ENCODE measurements at places on chromosomes 5 and 9. TPM values are rescaled to one million over a fixed set of nuclear protein-coding genes. Genes with fewer than 3 reads are reported as not detected.

The CARTPT gene
- total RNA-seq = 39.3 TPM

The DIRAS2 gene
- 225 TPM for total RNA-seq

The NUDT12 gene
- total RNA-seq = 18.9 TPM

DNA sequence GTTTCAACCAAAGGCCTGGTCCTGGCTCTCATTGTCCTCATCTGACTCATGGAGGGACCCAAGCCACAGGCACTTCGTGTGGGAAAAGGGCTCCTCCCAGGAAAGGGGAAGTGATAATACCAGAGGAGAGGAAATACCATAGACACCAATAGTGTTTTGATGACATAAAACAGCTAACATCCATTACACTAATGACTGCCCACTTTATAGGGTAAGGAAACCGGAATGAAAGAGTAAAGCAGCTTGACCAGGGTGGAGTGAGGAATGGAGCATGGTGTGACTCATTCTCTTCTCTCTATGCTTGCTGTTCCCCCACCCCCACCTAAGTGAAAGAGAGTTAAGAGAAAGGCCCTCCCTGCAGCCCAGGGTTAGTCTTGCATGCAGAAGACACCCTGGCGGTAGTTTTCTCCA is 67.4 kb upstream of the HRH2 start:
- DNase-seq = no peak

The BAAT gene
- 1.4 TPM for total RNA-seq

The CDX1 gene
- not detected for total RNA-seq

GRCh38 chr5:146818822-146819221 is 59.7 kb downstream of the PPP2R2B start:
- DNase-seq = no peak

DNA sequence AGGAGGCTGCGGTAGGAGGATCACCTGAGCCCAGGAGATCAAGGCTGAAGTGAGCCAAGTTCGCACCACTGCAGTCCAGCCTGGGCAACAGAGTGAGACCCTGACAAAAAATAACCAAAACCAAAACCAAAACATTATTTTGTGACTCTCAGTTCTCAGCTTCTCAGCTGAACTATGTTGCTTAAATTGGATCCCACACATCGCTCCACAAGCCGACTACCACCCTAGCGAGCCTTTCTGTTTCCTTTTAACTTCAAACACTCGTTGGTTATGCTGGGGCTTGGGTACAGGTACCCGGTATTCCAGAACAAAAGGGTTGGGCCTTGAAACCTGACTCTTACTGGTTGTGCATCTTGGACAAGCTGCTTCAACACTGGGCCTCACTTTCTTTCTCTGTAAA is 3.8 kb upstream of the PTGS1 start:
- no peak for DNase-seq

DNA sequence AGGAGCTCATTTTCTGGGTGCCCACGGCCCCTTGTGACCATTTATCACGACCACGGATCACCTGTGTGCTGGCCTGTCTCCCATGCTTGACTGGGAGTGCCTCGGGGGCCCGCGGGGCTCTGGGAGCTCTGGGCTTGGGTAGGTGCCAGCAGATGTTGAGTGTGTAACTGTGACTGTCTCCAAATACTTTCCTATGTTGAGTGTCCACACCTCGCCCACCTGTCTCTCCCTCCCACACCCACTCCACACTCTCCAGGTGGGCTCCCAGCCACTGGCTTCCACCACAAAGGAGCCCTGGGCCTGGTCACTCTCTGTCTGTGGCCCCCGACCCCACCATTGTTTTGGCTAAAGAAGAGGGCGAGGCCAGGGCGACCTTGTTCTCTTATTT is 196.4 kb downstream of the CDK5RAP2 start:
- DNase-seq = no peak

DNA sequence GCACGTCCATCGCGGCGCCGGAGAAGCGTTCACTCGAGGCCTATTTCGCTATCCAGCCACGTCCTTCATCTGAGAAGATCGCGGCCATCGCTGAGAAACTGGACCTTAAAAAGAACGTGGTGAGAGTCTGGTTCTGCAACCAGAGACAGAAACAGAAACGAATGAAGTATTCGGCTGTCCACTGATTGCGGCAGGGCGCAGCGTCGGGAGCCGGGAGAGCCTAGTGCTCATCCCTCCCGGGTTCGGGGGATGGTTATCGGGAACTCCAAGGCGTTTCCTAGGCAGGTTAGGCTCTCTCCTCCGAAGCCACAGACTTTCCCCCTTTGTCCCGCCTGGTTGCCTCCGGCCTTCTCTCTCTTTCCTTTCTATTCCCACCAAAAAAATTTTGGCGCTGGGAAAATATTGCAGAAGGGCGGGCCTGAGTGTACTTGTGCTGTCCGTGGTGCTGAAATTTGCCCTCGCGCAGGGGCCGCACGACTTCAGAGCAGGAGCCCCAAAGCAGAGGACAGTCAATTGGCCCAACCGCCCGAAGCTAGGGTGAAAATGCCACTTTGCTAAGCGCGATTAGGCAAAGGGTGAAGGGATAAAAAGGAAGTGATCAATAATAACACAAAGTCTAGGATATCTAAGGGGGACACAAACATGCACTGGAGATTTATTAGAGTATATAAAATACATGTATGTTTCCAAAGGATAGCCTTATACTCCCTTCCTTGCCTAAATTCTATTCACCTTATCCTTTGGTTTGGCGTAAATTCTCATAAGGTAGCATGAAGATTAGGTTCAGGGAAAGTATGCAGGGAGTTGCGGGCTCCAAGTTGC is 1.8 kb downstream of the POU4F3 start:
- no peak for DNase-seq

The EQTN gene
- total RNA-seq = 3.8 TPM

- no peak for DNase-seq
These were observed 294.8 kb upstream of the PTGER4 start for GRCh38 chr5:40384782-40385390.

GRCh38 chr5:108339220-108339619 is 42.7 kb downstream of the FBXL17 start:
- DNase-seq = no peak

- DNase-seq = no peak
These were observed 153.1 kb upstream of the ELL2 start for GRCh38 chr5:96114736-96115135.

DNA sequence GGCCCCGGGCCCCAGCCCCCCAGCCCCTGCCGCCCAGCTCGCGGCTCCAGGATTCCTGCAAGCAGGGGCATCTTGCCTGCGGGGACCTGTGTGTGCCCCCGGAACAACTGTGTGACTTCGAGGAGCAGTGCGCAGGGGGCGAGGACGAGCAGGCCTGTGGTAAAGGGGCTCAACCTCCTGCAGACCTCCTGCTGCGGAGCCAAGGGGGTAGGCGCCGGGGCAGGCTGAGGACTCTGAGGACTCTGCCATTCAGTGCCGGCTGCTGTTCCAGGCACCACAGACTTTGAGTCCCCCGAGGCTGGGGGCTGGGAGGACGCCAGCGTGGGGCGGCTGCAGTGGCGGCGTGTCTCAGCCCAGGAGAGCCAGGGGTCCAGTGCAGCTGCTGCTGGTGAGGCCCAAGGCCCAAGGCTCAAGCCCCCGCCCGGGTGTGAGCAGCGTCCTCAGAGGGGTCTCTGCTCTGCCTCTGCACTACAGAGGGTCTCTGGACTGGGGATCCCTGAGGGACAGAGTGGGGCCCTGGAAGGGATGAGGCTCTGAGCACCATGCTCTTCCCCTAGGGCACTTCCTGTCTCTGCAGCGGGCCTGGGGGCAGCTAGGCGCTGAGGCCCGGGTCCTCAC is 3.4 kb downstream of the MAMDC4 start:
- DNase-seq = no peak

The CDHR2 gene
- total RNA-seq = 1.8 TPM

DNA sequence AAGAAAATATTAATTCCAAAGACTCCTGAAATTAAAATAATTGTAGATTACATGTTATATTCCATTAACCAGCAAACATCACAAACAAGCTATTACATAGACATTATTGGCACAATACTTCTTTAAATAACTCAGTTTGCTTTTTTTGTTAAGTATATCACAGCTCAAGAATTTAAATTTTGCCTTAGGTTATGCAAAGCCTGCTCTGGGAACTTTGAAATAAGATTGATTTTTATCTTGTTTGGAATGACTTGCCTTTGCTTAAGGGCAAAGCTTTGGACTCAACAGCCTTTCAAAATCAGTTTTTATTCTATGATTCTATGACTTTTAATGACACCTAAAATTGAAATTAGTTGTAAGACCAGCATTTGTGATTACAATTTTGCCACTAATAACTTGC is 78.2 kb downstream of the ALDH7A1 start:
- no peak for DNase-seq

The SECISBP2 gene
- 39.4 TPM for total RNA-seq

- DNase-seq = no peak
These were observed 114.3 kb upstream of the IL12B start for GRCh38 chr5:159444441-159445082.

DNA sequence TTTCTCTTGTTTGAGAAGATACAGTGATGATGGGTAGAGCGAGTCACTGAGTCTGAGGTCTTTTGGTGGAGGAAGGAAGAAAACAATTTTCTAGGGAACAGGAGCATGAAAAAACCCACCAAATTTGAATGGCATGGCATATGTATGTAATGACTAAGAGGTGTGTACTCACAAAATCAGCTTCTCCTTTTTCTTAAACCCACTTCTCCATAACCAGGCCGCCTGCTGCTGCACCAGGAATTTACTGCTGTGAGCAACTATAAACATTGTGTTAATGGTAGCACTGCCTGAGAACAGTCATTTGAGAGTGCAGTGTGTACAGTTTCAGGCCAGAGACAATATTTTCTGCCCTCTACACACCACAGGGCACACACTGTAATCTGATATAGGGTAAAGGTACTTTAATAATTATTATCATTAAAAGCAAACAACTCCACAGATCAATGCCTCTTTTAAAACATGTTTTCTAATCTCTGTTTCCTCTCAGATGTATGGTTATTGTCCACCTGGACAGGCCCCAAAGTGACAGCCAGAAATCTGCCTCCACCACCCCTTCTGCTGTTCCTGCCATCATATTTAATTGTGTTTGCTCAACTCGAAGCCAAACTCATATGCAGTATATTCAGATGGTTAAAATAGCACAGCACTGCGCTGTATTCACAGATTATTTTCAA is 241.6 kb downstream of the KIAA0825 start:
- no peak for DNase-seq

DNA sequence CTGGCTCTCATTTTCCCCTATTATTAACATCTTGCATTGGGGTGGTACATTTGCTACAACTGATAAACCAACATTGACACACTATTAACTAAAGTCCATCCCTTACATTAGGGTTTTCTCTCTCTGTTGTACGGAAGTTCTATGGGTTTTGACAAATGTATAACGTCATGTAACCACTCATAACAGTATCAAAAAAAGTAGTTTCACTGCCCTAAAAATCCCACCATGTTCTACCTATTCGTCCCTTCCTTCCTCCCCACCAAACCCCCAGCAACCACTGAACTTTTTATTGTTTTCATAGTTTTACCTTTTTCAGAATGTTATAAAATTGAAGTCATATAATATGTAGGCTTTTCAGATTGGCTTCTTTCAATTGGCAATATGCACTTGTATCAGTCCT is 40.1 kb downstream of the MLLT3 start:
- DNase-seq = no peak

- DNase-seq = no peak
These were observed 128.4 kb downstream of the DNAH5 start for GRCh38 chr5:13816126-13816525.

- DNase-seq = no peak
These were observed 42.8 kb upstream of the SLIT3 start for GRCh38 chr5:169343766-169344165.

GRCh38 chr9:102768002-102768401 is 227.1 kb upstream of the CYLC2 start:
- no peak for DNase-seq

The DPP7 gene
- 200 TPM for total RNA-seq

The DMRT2 gene
- total RNA-seq = 5.0 TPM

- DNase-seq = no peak
These were observed 39.2 kb downstream of the VAV2 start for GRCh38 chr9:133952598-133953550.

GRCh38 chr5:67010684-67011409 is 185.8 kb downstream of the CD180 start:
- no peak for DNase-seq

The ZNF366 gene
- 3.2 TPM for total RNA-seq

The RNF130 gene
- 113 TPM for total RNA-seq

The PCDHA4 gene
- total RNA-seq = 5.3 TPM

The UIMC1 gene
- total RNA-seq = 71.4 TPM

GRCh38 chr9:136239135-136239982 is 6.3 kb downstream of the QSOX2 start:
- no peak for DNase-seq

DNA sequence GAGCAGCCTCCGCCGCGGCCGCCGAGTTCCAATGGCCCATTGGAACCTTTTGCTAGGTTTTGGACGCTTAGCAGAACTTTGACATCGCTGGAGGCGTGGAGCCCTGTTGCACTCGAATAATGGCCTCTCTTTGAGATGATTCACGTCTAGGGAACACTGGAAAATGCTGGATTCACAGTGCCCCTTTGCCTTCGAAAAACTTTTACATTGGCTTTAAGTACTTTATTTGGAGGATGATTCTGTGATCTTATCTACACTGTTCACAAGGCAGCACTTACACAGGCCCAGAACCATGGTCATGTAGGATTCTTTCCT is 536 bp upstream of the PPIC start:
- no peak for DNase-seq

DNA sequence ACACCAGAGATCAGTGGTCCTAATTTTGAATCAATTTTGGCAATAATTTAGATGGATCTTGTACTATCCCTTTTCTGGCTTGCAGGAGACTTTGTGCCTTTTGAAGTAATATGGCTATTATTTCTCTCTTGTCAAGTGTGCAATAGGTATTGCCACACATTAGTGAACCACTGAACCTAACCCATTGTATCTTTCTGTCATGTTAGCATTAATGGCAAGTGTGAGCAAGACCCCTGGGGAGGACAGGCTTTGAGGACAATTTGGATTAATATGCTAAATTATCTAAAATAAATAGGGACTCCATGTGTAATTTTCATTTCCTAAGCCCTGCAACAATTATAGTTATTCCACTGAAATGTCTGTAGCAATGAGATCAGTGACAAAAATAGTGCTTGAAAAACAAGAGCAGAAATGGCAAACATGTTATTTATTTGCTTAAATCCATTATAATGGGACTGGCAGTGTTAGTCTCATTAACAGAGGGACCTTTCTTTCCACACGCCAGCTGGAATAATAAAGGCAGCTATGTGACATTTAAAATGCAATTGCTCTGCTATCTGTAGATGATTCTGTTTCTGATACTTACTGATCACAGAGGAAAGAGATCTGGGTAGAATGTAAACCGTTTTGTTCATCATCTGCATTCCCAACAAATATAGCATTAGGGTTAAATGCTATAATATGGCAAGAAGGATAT is 753.3 kb upstream of the ZNF608 start:
- no peak for DNase-seq

Data from dorsolateral prefrontal cortex (tissue), 122 donors.